Germinal center (tissue), 1 donor: ENCODE measurements at places on chromosomes 7 and 10.

DNA sequence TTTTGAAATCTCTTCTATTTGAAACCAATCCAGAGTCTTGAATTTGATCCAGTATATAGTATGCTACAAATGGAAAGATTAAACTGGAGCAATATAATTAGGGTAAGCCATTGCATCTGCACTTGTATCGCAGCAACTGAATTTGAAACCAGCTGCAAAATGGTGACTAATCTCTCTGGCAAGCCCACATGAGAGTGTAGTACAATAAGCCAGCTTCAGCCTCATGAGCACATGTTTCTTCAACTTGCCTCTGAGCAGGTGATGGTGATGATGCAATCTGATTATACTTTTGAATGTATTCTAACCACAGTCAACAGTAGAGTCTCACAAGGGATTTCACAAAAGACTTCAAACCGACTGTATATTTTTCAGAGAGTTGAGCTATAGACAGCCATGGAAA, 829 bp upstream of the RPA3 start:
- DNase-seq = no peak

DNA sequence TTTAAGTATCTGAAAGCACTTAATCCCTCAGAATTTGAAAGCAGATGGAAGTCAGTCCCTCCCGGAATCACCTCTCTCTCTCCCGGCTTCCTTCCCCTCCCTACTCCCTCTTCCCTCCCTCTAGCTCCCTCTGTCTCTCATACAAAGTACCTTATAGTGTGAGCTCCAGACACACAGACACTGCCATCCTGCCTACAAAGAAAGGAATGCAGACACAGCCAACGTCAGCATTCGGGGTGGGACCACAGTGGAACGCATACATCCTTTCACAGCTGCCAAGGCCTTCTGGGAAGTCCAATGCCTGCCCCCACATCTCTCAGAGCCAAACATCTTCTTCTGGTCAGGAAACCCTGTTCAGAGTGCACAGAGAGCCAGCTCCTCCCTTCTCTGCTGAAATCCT, 9.3 kb downstream of the NOD1 start:
- DNase-seq = no peak

- no peak for DNase-seq
Observed at GRCh38 chr10:36880898-36881297, 244.5 kb upstream of the ANKRD30A start.

DNA sequence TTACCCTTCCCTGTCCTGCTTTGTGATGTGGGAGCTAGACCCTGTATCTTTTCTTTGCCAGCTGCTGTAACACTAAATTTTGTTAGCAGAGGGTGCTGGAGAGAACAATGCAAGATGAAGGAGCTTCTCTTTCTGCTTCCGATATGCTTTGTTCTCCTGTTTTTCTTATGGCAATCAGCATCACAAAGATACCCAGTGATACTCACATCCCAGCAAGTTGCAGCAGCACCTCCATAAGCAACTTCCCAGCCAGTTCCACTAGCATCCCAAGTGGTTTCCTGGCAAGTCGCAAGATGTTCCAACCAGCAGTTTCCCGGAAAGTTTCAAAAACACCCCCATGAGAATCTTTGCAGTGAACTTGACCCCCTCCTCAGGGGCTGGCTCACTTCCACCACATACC, 148.6 kb downstream of the IMMP2L start:
- DNase-seq = no peak

GRCh38 chr7:144436500-144436899, 33.0 kb upstream of the NOBOX start:
- DNase-seq = no peak

DNA sequence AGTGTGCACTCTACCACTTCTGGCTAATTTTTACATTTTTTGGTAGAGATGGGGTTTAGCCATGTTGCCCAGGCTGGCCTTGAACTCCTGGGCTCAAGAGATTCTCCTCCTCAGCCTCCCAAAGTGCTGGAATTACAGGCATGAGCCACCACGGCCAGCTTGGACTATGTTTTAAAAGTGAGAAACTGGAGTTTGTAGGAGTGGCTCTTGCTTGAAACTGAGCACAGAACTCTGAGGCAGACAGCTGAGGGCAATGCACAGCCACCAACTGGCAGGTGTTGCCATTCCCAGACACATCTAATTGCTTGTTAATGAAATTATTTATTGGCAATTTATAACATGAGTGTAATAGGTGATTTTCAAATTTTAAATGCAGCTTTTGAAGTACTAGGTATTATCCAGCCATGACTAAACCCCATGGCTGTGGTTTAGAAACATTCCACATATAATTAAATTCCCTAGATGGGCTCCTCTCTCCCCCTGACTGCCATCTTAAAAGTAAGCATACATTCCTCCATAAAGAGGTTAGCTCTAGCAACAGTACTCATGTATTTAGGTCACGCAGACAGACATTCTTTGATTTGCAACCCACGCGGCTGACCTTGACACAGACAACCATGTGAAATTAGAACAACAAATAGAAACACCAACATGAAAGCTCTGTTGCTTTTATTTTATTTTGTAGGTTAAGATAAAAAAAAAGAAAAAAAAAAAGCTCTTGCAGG, 19.8 kb downstream of the PANK1 start:
- DNase-seq = no peak
